ENCODE measurements at places on chromosomes 6 and 20.

DNA sequence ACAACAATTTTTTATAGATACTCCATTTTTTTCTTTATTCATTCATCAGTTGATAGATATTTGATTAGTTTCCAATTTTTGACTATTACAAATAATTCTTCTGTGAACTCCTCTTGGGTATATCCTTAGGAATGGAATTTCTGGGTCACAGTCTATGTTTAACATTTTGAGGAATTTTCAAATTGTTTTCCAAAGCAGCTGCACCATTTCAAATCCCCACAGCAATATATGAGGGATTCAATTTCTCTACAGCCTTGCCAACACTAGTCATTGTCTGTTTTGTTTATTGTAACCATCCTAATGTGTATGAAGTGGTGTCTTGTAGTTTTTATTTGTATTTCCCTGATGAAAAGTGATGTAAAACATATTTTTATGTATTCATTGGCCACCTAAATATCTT lies 320.3 kb upstream of the DEFB112 start:
- DNase-seq = no peak

DNA sequence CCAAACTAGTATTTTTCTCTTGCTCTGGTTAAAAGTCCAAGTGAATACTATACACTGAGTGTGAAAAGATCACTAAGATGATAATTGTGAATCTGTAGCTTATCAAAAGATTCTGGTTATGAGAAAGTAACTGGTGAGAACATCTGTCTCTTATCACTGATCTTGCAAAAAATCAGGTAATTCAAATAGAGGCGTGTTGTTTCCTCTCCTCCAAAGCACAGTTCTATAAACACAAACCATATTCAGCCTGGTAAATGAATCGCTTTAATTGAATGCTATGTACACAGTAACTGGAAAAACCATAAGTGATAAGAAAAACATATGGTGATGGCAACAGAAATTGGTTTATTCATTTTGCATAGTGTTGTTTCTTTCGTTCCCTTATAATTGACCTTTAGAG lies 161.0 kb downstream of the RALGAPA2 start:
- DNase-seq = no peak

- no peak for DNase-seq
These were observed 34.1 kb upstream of the HMGA1 start for GRCh38 chr6:34202329-34203201.

- DNase-seq = no peak
These were observed 6.7 kb downstream of the FAM50B start for GRCh38 chr6:3855866-3856265.

DNA sequence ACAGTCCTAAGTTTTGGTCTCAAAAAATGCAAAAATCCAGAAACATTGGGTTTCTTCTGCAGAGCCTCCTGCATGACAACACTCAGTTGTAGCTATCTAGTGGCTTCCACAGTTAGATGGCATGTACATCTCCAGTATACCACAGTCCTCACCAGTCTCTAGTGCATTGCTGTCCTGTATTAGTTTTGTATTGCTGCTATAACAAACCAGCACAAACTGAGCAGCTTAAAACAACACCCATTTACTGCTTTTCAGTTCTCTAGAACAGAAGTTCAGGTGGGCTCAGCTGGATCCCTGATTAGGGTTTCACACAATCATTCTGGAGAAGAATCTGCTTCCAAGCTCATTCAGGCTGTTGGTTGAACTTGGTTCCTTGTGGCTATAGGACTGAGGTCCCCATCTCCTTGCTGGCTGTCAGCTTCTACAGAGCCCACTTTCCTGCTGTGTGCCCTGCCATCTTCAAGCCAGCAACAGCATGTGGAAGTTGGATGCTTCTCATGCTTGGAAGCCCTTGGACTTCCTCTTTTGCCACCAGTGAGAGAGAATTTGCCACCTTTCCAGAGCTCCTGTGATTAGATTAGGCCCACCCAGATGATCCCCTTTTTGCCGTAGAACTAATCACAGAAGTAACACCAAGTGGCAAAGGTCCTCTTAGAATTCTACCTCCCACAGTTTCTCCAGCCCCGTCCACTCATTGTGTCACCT lies 48.9 kb upstream of the TBC1D7 start:
- no peak for DNase-seq

DNA sequence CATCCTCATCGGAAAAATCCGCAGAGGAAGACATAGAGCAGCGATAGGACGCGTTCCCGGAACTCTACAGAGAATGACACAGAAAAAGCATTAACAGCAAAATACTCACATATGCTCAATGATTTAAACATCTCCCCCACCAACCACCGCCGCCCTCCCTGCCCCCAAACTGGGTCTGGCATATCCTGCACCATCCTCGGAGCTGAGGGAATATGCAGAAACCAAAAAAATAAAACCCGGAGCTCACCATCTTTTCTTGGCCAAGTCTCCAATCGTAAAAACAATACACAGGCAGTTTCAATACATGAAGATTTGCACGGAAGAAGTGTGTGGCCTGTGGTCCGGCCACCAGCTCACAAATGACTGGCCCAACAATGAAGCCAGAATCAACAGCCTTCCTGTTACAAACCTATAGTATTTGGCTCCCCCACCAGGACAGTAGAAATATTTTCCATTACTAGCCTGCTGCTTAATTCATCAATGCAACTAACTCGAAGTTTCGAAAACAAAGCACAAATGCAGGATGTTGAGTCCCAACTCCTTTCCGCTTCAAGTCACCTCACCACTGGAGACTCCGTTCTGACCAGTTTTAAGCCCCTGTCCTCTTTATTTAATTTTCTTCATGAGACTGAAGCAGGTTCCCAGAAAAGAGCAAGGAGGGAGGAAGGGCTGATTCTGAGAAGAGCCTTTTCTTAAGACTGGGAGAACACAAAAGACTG lies 103.2 kb upstream of the BEND6 start:
- peak; percentile 87 for DNase-seq
